ENCODE measurements at places on chromosomes 3 and 15. TPM values are rescaled to one million over a fixed set of nuclear protein-coding genes. Genes with fewer than 3 reads are reported as not detected.

GRCh38 chr15:38758043-38758442 lies 193.4 kb upstream of the RASGRP1 start:
- peak; percentile 54 for DNase-seq

- no peak for DNase-seq
Observed at GRCh38 chr3:53705024-53705745, 141.0 kb downstream of the CHDH start.

GRCh38 chr15:39580485-39581241 lies at the start of gene THBS1:
TSS of gene THBS1 (plus strand) at chr15:39581079. CDS start at chr15:39581858, 779 bp downstream.
- peak; percentile 91 for DNase-seq

GRCh38 chr3:111761309-111761795 lies 97.7 kb upstream of the PHLDB2 start:
- peak; percentile 38 for DNase-seq

DNA sequence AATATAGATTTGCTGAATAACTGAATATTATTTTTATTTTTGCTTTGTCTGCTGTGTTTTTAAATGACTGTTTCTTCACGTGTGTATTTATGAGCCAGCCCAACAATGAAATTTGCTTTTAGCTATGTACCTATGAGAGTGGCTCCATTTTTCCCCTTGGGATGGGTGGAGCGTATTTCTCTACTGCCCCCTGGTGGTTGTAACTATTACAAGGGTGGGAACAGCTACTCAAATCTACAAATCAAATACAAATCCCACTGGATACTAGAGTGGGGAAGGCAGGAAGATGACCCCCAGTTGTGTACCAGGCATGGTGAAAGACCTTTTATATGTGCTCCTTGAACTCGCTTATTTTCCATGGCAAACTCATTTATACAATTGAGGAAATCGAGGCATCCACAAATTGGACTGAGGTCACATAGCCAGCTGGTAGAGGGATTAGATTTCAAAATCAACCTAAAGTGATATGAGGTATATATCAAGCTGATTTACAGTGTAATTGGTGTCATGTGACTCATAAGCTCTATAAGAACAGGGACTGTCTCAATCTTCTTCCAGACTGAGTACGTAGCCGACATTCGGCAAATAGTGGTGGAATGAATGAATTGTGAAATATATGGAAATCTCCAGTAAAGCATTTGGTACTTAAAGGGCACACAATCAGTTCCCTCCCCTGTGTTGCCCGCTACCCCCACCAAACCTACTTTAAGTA lies 69.5 kb upstream of the VEPH1 start:
- DNase-seq = peak; percentile 72

DNA sequence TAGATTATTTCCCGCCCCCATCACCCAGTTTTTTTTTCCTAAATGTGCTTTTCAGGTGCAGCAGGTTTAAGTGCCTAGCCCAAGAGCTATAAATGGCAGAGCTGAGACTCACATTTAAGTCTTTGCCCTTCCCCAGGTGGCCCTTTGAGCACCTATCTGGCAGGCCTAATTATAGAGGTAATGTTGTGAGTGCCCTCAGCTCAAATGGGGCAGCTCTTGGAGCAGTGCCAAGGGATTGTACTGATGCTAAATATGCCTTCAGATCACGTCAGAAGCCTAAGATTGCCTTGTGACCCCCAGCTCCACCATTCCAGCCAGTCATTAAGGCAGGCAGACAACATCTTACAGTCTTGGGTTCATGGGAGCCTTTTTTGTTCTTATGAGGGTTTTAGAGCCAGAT lies 159.5 kb downstream of the RPLP1 start:
- no peak for DNase-seq

- no peak for DNase-seq
Observed at GRCh38 chr15:33722005-33722672, 246.2 kb upstream of the CHRM5 start.

- DNase-seq = no peak
Observed at GRCh38 chr3:151315136-151315535, 1.5 kb downstream of the GPR87 start.

- no peak for DNase-seq
Observed at GRCh38 chr3:49781415-49782199, 4.7 kb downstream of the IP6K1 start.

DNA sequence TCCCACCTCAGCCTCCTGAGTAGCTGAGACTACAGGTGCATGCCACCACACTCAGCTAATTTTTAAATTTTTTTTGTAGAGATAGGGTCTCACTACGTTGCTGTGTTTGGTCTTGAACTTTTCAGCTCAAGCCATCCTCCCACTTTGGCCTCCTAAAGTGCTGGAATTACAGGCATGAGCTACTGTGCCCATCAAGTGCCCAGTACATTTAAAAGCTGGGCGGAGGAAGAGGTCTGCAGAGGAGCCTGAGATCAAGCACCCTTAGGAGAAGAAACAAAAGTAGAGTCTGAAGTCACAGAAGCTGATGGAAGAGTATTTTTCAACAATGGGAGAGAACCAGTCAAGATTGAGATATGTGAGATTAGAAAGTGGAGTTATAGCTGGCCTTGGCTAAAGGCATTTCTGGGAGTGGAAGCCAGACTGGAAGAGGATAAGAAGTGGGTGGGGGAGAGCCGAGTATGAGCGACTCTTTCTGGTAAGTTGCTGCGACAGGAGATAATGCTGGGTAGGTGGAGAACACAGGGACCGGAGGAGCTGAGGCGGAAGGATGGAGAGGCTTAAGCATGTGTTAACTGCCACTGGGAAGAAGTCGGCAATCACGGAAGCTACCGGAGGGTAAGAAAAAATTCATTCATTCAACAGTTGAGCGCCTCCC lies 782 bp upstream of the IREB2 start:
- no peak for DNase-seq

DNA sequence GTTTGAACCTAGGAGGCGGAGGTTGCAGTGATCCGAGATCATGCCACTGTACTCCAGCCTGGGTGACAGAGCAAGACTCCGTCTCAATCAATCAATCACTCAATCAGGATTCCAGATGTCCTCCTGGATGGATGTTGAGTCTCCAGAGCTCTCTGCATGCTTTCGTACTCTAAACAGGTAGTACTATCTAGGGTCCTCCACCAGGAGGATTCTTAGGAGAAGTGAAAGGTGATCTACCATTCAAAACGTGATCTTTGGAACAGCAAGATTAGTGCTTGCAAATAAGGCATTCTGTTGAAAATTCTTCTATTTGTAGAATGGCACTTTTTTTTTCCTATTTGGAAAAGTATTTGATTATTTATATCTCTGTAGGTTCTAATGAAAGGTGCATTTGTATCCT lies 34.3 kb downstream of the CNOT10 start:
- DNase-seq = no peak

DNA sequence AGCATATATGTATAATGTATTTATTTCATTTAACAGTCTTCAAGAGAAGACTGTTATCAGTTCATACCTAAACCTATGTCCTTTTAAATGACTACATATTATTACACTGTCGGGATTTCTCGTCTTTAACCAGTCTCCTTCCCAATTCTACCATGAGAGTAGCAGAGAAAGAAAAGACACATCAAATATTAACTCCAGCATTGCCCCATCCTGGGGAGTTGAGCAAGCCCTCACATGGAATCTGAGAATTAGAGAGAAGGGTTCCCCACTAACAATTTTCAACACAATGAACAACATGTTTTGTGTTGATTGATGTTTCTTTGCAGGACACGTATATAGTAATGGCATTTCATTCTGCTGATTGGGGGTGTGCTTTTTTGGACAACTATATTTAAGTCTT lies 257.4 kb downstream of the ADAMTSL3 start:
- no peak for DNase-seq

DNA sequence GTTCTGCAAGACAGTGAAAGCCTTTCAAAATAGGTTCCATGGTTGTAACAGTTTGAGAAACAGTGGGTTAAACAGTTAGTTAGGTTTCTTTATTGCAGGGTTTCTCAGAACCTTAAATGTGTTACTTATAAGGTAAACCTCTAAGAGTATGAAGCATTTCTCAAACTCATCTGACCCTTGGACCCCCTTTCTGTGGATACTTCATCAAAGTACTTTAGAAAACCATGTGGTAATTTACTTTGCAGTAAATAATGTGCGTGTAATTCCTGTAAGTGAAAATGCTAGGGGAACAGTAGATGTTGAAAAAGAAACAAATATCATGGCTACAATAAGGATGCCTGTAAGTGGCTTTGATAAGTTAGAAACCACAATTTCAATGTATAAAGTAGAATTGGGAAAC lies 354.6 kb upstream of the RARB start:
- no peak for DNase-seq

GRCh38 chr15:82653483-82654168 lies 6.5 kb upstream of the CPEB1 start:
- no peak for DNase-seq

GRCh38 chr15:69578787-69579583 lies 126.4 kb downstream of the RPLP1 start:
- DNase-seq = no peak

- no peak for DNase-seq
Observed at GRCh38 chr15:51312166-51313073, 26.0 kb downstream of the CYP19A1 start.

DNA sequence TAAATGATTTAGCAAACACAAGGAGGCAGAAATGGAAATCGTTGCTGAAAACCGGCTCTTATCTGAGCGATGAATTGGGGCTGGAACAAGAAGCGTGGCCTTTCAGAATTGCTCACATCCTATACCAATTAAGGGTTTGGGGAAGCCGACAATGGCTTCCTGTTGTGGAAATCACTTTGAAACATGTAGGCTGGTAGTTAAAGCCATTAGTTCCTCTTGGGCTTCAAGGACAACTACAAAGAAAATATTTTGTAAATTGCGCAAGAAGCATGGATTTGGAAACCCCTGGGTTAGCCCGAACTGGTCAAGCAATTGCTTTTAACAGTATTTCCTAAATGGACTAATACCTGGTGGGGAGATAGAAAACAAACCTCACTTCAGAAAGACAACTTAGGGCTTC lies 182.4 kb downstream of the ADAMTS9 start:
- DNase-seq = no peak

DNA sequence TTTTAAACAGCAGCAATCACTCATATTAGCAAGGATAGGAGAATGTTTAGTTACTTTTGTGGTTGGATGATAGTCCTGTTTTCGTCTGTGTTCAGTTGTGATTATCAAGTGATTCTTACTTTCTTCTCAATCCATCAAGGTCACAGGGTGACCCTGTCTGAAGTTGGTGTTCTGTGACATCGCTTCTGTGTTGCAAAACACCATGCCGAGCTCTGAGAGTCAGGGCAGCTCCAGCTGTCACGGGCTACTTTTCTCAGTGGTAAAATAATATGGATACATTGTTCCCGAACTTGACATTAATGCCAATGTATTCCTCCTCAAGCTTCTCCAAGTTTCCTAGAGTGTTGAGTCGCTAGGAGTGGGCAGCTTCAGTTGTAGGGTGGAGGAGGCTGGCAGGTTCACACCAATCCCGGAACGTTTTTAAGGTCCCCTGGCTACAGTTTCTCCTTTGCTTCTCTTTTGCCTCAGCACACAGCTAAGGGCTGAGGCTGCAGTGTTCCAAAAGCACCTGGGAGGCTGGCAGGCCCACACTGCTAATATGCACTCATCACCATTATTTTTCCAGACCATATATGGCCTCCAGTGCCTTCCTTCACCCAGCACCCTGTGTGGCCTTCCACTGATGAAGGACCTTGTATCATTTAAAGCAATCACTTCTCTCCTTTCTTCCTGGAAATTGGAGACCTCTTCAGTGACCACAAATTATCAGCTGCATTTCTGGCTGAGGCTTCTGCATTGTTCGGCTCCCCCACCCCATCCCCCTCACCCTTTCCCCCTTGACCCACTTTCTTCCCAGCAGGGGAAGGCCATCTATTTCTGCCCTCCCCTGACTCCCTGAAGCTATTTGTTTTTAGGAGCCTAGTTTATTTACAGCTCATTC lies 25.8 kb downstream of the COLQ start:
- peak; percentile 68 for DNase-seq

DNA sequence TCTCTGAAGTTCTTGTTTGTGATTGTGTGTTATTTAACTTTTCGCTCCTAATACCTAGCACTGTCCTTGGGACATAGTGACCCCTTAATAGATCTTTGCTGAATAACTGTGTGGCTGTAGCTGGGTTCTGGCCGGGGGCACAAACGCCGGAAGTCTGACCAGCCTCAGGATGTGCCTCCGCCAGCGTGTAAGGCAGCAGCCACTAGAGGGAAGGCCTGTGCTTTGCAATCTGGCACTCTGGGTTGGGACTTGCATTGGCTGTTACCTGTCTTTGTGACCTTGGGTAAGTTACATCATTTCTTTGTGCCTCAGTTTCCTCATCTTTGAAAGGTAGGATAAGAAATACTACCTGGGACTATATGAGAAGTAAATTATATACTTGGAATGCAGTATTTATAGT lies 158.7 kb downstream of the GHSR start:
- no peak for DNase-seq

DNA sequence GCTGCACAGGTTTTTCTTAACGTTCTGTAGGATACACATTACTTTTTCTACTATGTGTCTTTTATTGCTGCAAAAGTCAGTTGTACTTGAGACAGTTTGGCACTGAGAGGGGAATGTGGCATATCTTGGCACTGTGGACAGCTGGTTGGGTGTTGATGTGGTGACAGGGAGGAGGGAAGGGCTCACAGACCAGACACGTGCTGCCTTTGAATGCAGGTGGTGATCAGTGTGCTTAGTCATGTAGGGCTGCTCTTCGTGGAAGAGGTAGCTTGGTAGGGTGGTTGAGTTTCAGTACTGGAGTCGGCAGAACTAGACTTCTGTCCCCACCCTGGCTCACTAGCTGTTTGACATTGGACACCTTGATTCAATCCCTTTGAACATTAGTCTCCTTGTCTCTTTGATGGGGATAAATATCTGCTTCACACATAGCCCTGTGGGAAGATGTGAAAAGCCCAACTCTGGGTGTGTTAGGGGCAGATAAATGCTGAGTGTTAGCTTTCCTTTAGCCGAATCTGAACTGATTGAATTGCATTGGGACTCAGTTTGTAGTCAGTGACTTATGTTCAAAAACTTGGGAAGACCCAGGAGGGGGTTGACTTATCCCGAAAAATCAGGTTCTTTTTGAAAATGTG lies 108.4 kb downstream of the PTPRG start:
- DNase-seq = no peak

SV2B gene
- not detected for total RNA-seq

SLC28A1 gene
- total RNA-seq = not detected

MINAR1 gene
- 0.79 TPM for total RNA-seq

RSL24D1 gene
- total RNA-seq = 140 TPM

TRPM1 gene
- not detected for total RNA-seq

HTR3E gene
- 6.5 TPM for total RNA-seq

LRTM1 gene
- total RNA-seq = 0.56 TPM

PRR23A gene
- not detected for total RNA-seq

ARL14 gene
- not detected for total RNA-seq

CDC25A gene
- total RNA-seq = 83.1 TPM

RNU6-1 gene
- not detected for total RNA-seq

FOXB1 gene
- total RNA-seq = 0.76 TPM

MOBP gene
- 0.04 TPM for total RNA-seq

PROK2 gene
- not detected for total RNA-seq

BMF gene
- 6.7 TPM for total RNA-seq
